ENCODE measurements at places on chromosomes 2 and 18. TPM values are rescaled to one million over a fixed set of nuclear protein-coding genes. Genes with fewer than 3 reads are reported as not detected.

The ABCG8 gene
- not detected for total RNA-seq

The PCARE gene
- 1.8 TPM for total RNA-seq

DNA sequence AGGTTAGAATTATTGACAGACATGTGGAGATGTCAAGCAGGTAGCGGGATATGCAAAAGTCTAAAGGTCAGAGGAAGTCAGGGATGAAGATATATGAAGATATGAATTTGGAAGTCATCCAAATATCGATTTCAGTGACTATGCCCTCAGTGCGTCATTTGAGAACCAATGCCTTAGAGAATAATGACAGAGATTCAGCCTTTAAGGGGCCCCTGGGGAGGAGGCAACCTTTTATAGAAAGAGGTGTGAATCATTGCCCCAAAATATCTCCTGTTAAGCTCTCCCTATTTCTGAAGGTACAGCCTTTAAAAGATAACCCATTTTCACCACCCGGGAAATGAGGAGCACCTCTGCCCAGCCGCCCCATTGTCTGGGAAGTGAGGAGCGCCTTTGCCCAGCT lies 223.4 kb downstream of the NCKAP5 start:
- DNase-seq = no peak

- DNase-seq = no peak
Observed at GRCh38 chr2:74915743-74916142, 42.7 kb upstream of the POLE4 start.

The ZFAND2B gene
- 14.1 TPM for total RNA-seq

The ZNF385B gene
- 0.28 TPM for total RNA-seq

The DRC1 gene
- not detected for total RNA-seq

The OTOS gene
- total RNA-seq = not detected

DNA sequence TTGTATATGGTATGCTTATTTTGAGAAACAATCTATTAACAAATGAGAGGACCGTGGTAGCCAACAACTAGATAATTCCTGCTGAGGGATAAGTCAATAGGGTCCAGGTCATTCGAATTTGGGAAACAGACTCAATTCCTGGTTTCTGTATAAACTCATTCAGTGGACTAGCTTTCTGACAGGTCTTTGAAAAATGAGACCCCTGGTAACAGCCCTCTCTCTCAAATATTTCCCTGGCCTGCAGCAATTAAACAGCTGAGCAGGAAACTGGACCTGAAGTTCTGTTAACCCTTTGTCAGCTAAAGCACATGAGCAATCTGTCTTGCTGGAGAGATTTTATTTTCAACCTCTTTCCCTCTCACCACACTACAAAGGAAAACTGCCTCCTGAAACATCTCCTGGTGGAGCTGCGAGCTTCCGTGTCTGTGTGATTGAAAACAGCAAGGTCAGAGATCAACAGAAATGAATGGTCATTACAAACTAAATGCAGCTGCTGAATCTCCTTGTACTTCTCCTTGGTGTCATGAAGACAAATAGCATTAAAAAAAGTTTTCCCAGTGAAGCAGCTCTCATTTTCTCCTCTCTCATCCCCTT lies 70.3 kb upstream of the CCDC85A start:
- no peak for DNase-seq

The GPR39 gene
- total RNA-seq = not detected

DNA sequence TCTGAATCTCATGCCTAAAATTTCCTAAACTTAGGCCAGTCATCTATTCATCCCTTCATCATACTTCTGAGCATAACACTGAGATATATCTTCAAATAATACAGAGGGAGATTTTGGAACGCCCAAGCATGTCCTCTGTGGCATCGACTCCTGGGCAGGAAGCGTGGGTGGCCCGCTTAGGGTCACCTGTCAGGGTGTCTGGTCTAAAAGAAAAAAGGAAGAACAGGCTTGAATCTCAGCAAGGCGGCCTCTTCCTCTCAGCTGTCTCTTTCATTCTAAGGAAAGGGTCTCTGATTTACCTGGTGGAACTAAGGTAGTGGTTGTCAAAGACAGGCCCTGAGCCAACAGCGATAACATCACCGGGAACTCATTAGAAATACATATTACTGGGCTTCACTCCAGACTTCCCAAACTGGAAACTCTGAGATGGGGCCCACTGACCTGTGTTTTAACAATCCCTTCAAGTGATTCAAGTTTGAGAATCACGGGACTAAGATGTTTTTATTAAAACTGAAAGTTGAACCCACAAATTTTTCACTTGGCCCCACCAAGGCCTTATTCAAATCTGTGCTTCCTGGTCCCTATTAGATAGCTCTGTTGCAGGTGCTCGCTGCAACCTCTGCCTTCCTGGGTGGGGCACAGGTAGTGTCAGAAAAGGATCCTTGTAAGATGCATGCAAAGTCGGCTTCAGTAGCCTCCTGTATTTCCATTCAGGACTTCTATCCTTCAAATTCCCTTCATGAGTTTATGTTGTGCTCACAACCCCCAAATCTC lies 162.3 kb upstream of the CCDC68 start:
- no peak for DNase-seq

GRCh38 chr2:98734823-98735260 lies 3.9 kb upstream of the MGAT4A start:
- DNase-seq = no peak

The DCDC2C gene
- total RNA-seq = not detected

GRCh38 chr18:47577520-47577919 lies 326.1 kb upstream of the SKOR2 start:
- no peak for DNase-seq

The HOXD1 gene
- total RNA-seq = not detected

GRCh38 chr2:3823748-3824147 lies 120.4 kb downstream of the DCDC2C start:
- no peak for DNase-seq

The STPG4 gene
- 0.45 TPM for total RNA-seq

DNA sequence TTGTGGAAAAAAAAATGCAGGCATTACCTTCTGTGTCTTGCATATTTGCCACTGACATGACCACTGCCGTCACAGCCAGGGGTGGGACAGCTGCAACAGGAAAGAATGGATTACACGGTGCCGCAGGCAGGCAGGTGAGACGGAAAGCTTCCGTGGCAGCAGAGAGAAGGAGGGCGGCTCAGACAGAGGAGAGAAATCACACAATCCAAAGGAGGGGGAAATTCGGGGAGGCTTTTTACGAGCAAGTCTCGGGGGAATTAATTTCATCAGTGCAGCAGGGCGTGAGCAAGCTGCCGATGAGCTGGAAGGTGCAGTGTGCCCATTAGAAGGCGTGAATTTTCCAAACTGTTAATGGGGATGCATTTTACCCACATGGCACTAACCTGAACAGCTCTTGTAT lies 234.8 kb upstream of the PXDN start:
- DNase-seq = no peak

- no peak for DNase-seq
Observed at GRCh38 chr2:33321876-33322483, 154.5 kb upstream of the RASGRP3 start.

The ZNF396 gene
- total RNA-seq = 0.57 TPM

DNA sequence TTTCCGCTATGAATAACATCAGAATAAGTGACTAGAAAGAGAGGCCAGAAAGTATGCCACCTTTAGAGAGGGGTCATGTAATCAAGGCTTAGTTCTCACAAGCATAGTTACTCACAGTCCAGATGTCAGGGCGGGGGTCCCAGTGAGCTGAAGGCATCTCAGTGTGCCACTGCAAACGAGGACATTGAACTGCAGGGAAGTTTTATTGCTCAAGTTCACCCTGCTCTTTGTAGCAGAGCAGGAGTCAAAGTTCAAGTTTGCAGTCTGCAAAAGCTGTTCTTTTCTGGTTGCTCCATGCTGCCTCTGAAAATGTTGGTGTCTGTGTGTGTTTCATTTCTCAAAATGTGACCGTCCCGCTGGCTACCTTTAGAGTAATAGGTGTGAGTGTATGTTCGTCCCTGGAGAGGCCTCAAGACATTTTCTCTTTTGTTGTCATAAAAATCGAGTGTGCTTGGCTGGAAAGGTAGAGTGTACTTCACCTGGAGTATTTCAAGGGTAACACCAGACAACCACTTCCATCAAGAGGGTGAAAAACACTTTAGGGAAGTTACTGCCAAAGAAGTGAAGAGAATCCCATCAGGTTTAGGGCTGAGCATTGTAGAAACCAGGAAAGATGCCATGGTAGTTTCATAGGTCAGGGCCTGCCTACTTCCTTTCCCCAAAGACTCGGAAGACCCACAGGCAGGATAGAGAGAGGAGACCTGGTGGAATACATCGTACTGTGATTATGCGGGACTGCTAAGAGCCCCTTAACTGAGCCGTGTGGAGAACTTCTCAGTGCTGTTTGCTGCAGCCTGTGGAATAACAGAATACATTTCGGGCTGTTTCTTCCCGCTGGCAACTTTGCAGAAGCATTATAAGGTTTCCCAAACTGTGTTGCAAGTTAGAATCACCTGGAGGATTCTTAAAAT lies 89.9 kb downstream of the LYPD6 start:
- DNase-seq = no peak

The SERPINB8 gene
- total RNA-seq = 8.0 TPM

All from heart right ventricle (tissue), 16 donors.